ENCODE measurements at places on chromosomes 16 and 17. TPM values are rescaled to one million over a fixed set of nuclear protein-coding genes. Genes with fewer than 3 reads are reported as not detected.

Gene MKS1
- total RNA-seq: 8.9 TPM

Gene RAPGEFL1
- 0.28 TPM for total RNA-seq

DNA sequence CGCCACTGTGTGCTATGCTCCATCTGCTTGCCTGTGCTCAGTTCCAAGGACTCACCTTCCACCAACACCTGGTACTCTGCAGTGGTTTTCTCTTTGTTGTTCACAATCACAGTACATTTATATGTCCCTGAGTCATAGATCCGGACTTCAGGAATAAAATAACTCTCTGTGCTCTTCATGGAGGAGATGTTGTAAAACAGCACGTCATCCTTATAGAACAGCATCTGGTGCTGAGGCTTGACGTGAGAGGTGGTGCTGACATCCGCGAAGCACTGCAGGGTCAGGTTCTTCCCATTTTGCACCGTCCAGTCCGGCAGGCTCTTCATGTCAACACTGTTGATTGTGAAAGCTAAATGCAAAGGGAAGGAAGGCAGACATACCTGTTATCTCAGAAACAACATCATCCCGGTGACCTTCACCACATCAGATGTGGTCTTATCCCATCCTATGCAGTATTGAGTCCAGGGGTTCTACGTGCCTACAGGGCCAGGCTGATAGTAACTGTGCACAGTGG, 12.8 kb downstream of the PECAM1 start:
- no peaks in the 10 kb centered on the region for H3K4me1 ChIP-seq
- H3K27me3 ChIP-seq: peaks cover 20% of the 10 kb centered on the region
- H3K4me3 ChIP-seq: no peak overlapping the region
- DNase-seq: peak; percentile 60
- no peak overlapping the region for H3K27ac ChIP-seq

- no peak for DNase-seq
- peaks cover 4% of the 10 kb centered on the region for H3K27me3 ChIP-seq
- no peak overlapping the region for H3K27ac ChIP-seq
- H3K36me3 ChIP-seq: no peaks in the 10 kb centered on the region
- H3K4me1 ChIP-seq: no peaks in the 10 kb centered on the region
- H3K4me3 ChIP-seq: no peak overlapping the region
Observed at GRCh38 chr17:73393381-73393780, 81.6 kb upstream of the CDC42EP4 start.

Gene SGF29
- total RNA-seq: 7.7 TPM

- no peaks in the 10 kb centered on the region for H3K27me3 ChIP-seq
- peaks cover 6% of the 10 kb centered on the region for H3K4me1 ChIP-seq
- DNase-seq: no peak
- peak overlapping the region; percentile 86 for H3K27ac ChIP-seq
Observed at GRCh38 chr17:75013092-75013559, 656 bp downstream of the MRPL58 start.

GRCh38 chr16:11396241-11397048, 51.2 kb downstream of the RMI2 start:
- no peak overlapping the region for H3K27ac ChIP-seq
- H3K36me3 ChIP-seq: no peaks in the 10 kb centered on the region
- H3K4me1 ChIP-seq: peaks cover 3% of the 10 kb centered on the region
- H3K4me3 ChIP-seq: no peak overlapping the region
- peak; percentile 60 for DNase-seq

Gene DOC2A
- not detected for total RNA-seq

Gene KRT38
- total RNA-seq: not detected

All from IMR-90 (cell line).